A673 (cell line): ENCODE measurements at places on chromosomes 5 and 9. TPM values are rescaled to one million over a fixed set of nuclear protein-coding genes. Genes with fewer than 3 reads are reported as not detected.

DNA sequence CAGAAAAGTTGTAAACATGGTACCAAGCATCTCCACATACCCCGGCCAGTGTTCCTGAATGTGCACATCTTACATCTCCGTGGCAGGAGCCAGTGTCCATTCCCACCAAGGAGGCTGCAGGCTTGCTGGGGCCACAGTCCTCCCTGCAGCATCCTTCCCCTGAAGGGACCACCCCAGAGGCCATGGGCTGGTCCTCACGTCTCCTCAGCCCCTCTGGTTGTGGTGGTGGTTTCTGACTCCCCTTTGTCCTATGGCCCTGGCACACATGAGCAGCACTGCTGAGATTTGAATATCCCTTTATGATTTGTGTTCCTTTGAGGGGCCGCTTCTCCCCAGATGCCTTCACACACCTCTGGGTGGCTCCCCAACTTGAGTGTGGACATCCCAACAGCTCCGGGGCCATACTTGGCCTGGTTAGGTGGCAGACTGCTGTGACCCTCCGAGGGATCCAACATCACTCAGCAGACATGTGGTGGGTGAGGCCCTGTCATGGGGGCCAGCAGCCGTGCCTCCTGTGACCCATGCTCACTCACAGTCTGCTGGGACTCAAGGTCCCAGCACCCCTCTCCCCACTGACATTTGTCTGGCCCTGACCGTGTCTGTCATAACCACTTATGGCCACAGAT is 14.3 kb downstream of the PHF2 start:
- DNase-seq, result no peak

GRCh38 chr5:119361594-119362125 is 5.8 kb downstream of the TNFAIP8 start:
- no peak for DNase-seq

DNA sequence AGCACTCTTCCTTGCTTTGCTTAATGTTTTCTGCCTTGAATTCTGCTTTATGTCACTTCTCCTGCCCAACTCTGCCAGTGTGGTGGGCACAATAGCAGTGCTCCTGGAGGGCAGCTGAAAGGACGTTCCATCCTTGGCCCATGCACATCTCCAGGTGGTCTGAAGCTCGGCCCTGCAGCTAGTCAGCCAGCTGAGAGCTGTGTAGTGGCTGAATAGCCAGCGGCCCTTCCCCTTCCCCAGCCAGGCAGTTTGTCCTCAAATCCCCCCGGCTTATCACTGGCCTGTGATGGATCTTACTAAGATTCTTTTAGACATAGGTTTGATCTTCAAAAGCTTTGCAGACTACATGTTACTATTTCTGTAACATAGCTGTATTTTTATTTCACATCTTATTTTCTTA is 42.7 kb upstream of the ANGPTL2 start:
- no peak for DNase-seq

DNA sequence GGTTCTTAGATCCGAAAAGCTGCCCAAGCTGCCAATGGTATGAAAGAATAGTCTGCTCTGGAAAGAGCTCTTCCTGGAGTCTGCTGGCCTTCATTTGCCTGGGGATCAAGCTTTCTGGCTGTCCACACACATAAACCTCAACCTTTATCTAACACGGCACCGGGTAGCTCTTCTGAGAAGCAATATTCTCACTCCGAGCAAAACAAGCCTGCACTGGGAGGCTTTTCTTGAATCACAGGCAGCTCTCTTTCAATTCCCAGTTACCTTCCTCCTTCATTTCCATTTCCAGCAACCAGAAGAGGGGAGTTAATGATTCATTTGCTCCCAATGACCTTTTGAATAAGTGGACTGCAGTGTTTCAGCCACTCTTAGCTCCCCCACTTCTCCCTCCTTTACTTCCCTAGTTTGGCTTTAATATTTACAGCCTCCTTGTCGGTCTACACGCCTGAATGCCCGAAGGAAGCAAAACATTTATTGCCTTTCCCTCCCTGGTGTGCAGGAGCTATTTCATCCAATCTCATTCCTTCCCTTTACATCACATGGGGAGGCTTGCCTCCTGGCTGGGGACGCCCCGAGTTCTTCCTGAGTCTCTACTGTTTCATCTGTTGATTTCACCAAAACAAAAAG is 187.1 kb downstream of the ARHGEF28 start:
- DNase-seq, result no peak

GRCh38 chr9:122383992-122384461 is 13.2 kb downstream of the PTGS1 start:
- no peak for DNase-seq

DNA sequence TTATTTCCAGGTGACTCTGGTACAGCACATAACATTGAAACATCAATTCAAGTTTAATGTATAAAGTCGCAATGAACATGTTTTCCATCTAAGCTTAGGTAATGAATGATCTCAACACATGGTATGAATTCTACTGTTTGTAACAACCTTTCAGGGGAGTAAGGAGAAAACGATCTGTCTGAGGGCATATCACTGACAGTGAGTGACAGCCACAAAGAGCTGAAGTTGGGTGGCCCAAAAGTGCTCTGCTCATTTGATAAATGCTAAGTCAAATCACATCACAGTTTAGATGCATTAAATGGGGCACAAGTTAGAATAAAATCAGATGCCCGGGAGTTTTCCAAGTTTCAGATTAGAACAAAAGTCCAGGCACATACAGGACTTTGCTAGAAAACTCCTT is 1.2 kb downstream of the FANCC start:
- DNase-seq, result peak; percentile 35

- no peak for DNase-seq
These were observed 7.3 kb downstream of the ACER2 start for GRCh38 chr9:19416143-19416542.

BHMT2 gene
- 0.19 and 0.50 TPM in 2 replicates for total RNA-seq

GRCh38 chr9:10678010-10678409 is 65.2 kb upstream of the PTPRD start:
- DNase-seq, result no peak

DNA sequence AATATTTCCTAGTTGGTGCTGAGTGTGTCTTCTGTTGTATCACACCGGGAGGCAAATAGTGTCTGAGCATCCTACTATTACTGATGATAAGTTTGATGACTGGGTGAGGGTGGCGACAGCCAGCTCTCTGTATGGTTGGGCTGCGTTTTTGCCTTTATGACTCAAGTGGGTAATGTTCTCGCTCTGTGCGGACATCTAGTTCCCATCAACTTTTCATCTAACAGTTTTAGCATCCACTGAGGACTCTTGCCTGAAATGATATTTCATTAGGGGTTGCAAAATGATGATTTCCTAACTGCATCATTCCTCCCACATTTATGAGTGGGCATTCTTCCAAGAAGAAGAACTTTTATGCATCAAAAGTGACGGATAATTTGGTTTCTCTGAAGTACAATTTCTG is 26.5 kb downstream of the HMCN2 start:
- DNase-seq, result no peak

GRCh38 chr5:25090275-25090674 is 445.5 kb upstream of the CDH10 start:
- no peak for DNase-seq

- no peak for DNase-seq
These were observed 51.0 kb upstream of the IL17B start for GRCh38 chr5:149429839-149430721.

DNA sequence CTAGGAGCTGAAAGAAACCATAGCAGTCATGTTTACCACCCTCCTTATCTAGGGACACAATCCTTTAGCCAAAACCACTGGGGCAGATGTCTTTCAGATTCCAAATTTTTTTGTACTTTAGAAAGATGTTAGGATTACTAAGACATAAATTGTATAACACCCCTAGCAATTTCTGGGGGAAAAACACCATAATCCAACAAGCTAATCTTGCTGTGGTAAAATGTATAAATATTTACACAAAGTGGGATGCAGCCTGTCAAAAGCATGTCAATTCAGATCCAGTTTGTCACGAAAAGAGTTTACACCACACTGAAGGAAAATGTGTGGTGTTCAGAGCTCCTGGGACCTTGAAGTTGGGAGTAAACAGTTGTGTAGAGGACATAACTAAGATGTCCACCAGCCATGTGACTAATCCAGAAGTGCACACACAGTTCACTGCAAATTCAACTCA is 274.3 kb downstream of the ADAMTSL1 start:
- no peak for DNase-seq

GRCh38 chr9:135210676-135211523 is 123.4 kb downstream of the OLFM1 start:
- DNase-seq, result no peak

C5orf58 gene
- not detected in 2 replicates for total RNA-seq

FOXD4L4 gene
- total RNA-seq, result 0.17 TPM in 1 of 2 replicates, not detected in the other
